Foreskin keratinocyte (primary cell): ENCODE measurements at places on chromosomes 2 and 18. TPM values are rescaled to one million over a fixed set of nuclear protein-coding genes. Genes with fewer than 3 reads are reported as not detected.

The PREPL gene
- polyA plus RNA-seq: 5.3 and 8.3 TPM in 2 replicates

The LRP2 gene
- not detected in 2 replicates for polyA plus RNA-seq

The CD28 gene
- polyA plus RNA-seq: not detected in 2 replicates

The GAREM1 gene
- polyA plus RNA-seq: 0.69 and 0.75 TPM in 2 replicates

The KIF5C gene
- 0.02 and 0.04 TPM in 2 replicates for polyA plus RNA-seq

The RAB17 gene
- 1.2 and 2.1 TPM in 2 replicates for polyA plus RNA-seq

The STARD7 gene
- polyA plus RNA-seq: 48.3 and 62.2 TPM in 2 replicates

The KIAA2012 gene
- polyA plus RNA-seq: not detected in 2 replicates

The ANKRD36B gene
- polyA plus RNA-seq: 2.0 and 2.1 TPM in 2 replicates

The RUFY4 gene
- not detected in 2 replicates for polyA plus RNA-seq

The GDF7 gene
- polyA plus RNA-seq: not detected in 2 replicates

The SLC14A1 gene
- 0.01 and 0.21 TPM in 2 replicates for polyA plus RNA-seq

The STAMBP gene
- polyA plus RNA-seq: 59.5 and 64.0 TPM in 2 replicates

The CELF4 gene
- polyA plus RNA-seq: not detected in 2 replicates

The NEURL3 gene
- not detected in 2 replicates for polyA plus RNA-seq

The RBM43 gene
- 0.69 and 0.88 TPM in 2 replicates for polyA plus RNA-seq

The MAPRE3 gene
- 8.9 and 11.0 TPM in 2 replicates for polyA plus RNA-seq

The CLEC4F gene
- not detected in 2 replicates for polyA plus RNA-seq

The SERPINB7 gene
- 127 and 133 TPM in 2 replicates for polyA plus RNA-seq

The IL37 gene
- 0.43 and 0.57 TPM in 2 replicates for polyA plus RNA-seq

The CACNB4 gene
- 0.02 and 0.03 TPM in 2 replicates for polyA plus RNA-seq

The EHD3 gene
- polyA plus RNA-seq: 6.5 and 6.8 TPM in 2 replicates

The PAPOLG gene
- 2.9 and 3.7 TPM in 2 replicates for polyA plus RNA-seq

The ERBB4 gene
- polyA plus RNA-seq: not detected in 2 replicates

The KYNU gene
- 0.12 and 2.6 TPM in 2 replicates for polyA plus RNA-seq

The ABCG8 gene
- polyA plus RNA-seq: not detected in 2 replicates

The NPPC gene
- polyA plus RNA-seq: not detected in 2 replicates

The RNF125 gene
- 0.75 TPM in 2 replicates for polyA plus RNA-seq

The ITSN2 gene
- polyA plus RNA-seq: 6.8 and 7.5 TPM in 2 replicates

The PAIP2B gene
- 0.40 and 0.48 TPM in 2 replicates for polyA plus RNA-seq

The SALL3 gene
- not detected in 2 replicates for polyA plus RNA-seq

The ANKRD29 gene
- 5.4 and 5.5 TPM in 2 replicates for polyA plus RNA-seq

The SCG2 gene
- polyA plus RNA-seq: 0.02 and 0.06 TPM in 2 replicates

The CRYGC gene
- polyA plus RNA-seq: 0.17 TPM in 1 of 2 replicates, not detected in the other

The CFAP221 gene
- not detected in 2 replicates for polyA plus RNA-seq

The PPIL3 gene
- 28.9 and 29.2 TPM in 2 replicates for polyA plus RNA-seq

The RFX8 gene
- polyA plus RNA-seq: 0.03 and 0.22 TPM in 2 replicates

The NT5DC4 gene
- polyA plus RNA-seq: 0.01 TPM in 1 of 2 replicates, not detected in the other

The SATB2 gene
- polyA plus RNA-seq: 0.40 and 0.57 TPM in 2 replicates

The MYL12B gene
- 928 and 936 TPM in 2 replicates for polyA plus RNA-seq

The TMEFF2 gene
- not detected in 2 replicates for polyA plus RNA-seq

The SLC11A1 gene
- 0.91 and 1.0 TPM in 2 replicates for polyA plus RNA-seq

The SLC20A1 gene
- 72.0 and 101 TPM in 2 replicates for polyA plus RNA-seq

The SMC6 gene
- polyA plus RNA-seq: 8.2 and 10.9 TPM in 2 replicates

The EPHA4 gene
- polyA plus RNA-seq: 0.27 and 0.36 TPM in 2 replicates

The SRD5A2 gene
- not detected in 2 replicates for polyA plus RNA-seq

The NIFK gene
- 80.4 and 95.5 TPM in 2 replicates for polyA plus RNA-seq

The LAMA1 gene
- polyA plus RNA-seq: 0.96 and 5.4 TPM in 2 replicates

The ABCG5 gene
- not detected in 2 replicates for polyA plus RNA-seq

The STRN gene
- 3.1 and 3.9 TPM in 2 replicates for polyA plus RNA-seq

The RANBP2 gene
- 6.2 and 6.5 TPM in 2 replicates for polyA plus RNA-seq

The CFC1 gene
- polyA plus RNA-seq: not detected in 2 replicates

The GPR55 gene
- not detected in 2 replicates for polyA plus RNA-seq

The ERICH2 gene
- polyA plus RNA-seq: 2.0 and 2.9 TPM in 2 replicates

The MYOM1 gene
- polyA plus RNA-seq: 0.03 and 0.10 TPM in 2 replicates

The CFAP65 gene
- polyA plus RNA-seq: not detected in 2 replicates

The SLC4A3 gene
- 10.8 and 11.1 TPM in 2 replicates for polyA plus RNA-seq

The FEV gene
- not detected in 2 replicates for polyA plus RNA-seq

The RGPD3 gene
- polyA plus RNA-seq: 0.02 TPM in 2 replicates
